ENCODE measurements at places on chromosomes 2 and 18. TPM values are rescaled to one million over a fixed set of nuclear protein-coding genes. Genes with fewer than 3 reads are reported as not detected.

DNA sequence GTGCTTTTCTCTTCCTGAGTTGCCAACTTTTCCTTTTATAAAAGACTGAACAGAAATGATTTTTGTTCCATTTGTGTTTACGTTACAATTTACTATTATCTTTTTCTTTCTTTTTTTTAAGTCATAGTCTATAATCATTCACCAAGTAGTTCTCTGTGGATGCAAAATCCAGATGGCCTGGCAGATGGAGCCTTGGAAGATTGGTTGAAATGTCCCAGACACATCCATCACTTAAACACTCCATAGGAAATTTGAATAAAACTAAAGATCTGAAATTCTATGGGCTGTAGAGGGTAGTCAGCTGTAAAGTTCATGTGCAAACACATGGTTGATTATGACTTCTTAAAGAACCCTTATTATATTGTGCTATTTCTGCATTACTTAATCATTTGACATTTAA is 164.8 kb upstream of the DOCK10 start:
- DNase-seq = no peak

GRCh38 chr2:224909885-224910573 is 132.2 kb downstream of the DOCK10 start:
- DNase-seq = peak; percentile 47

DNA sequence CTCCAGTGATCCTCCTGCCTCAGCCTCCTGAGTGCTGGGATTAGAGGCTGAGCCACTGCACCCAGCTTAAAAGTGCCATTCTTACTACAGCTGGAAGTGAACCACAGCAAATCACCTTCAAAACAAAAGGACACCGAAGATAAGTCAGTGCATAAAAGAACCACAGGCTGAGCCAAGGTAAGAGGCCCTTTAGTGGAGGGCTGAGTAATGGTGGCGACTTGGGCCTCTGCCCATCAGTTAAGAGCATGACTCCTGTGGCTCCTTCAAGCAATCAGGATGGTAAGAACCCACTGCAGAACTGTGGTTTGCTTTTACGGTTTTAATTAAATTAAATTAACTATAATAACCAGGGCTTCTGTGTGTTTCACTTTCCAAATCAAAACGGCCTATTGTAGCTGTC is 75.1 kb downstream of the CTAGE1 start:
- DNase-seq = peak; percentile 53

DNA sequence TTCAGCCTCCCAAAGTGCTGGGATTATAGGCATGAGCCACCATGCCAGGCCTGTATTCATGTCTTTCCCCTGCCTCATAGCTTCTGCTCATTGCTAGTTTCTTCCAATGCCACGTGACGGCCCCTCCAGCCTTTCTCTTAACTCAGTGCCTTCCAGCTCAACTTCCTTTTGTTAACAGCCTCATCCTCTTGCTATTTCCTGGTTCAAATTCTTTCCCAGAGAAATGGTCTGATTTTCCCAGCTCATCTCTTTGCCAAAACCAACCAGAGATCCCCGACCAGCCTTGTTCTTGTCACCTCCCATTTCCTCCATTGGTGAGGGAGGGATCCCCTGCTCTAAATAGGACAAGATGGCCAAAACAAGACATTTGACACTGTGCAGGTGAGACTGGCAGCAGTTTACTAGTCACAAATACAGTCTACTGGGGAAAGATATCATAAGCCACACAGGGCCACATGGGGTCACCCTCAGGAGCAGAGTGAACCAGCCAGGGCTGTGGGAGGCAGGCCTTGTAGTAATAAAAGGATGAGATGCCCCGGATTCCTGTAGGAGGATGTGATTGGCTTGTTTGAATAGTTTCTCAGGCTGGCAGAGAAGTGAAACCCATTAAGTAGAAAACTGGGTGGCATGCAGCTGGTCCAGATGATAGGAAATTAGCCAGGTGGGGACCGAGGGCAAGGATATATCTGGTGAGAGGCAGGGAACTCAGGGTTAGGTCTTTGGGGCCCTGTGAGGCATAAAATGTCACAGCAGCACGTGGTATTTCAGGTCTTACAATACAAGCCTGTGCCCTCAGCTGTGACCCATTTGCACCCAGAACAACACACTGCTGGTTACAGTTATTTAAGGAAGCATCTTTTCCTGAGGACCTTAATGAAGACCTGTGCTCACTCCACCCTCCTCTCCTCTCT is 6.4 kb downstream of the CD207 start:
- no peak for DNase-seq

DNA sequence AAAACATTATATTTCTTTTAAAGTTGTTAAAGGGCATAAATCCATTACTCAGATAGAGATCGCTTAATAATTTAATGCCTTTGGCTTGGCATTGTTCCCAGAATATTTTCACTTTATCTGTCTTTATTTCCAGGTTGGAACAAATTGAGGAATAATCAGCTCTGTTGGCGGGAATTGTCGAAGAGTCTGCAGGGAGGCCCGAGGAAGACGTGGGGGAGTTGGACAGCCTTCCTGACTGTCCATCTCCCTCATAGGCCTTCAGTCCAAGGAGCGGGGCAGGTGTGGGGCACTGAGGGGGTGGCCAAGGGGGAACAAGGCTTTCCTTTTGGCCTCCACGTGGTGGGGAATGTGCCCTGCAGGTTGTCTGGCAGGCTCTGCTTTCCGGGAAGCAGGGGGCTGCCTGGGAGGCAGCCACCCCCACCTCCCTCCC is 179.6 kb downstream of the ZBTB7C start:
- no peak for DNase-seq

The SULT1C2 gene
- not detected for total RNA-seq

The TMEM178A gene
- 0.29 TPM for total RNA-seq

The GPR35 gene
- total RNA-seq = 3.4 TPM

The COLEC11 gene
- total RNA-seq = not detected

The SNRNP200 gene
- 175 TPM for total RNA-seq

The DUSP19 gene
- total RNA-seq = 2.1 TPM

All from activated CD4-positive, alpha-beta memory T cell treated with anti-CD3 and anti-CD28 coated beads for 36 hours (primary cell).